ENCODE measurements at places on chromosomes 11 and 22.

DNA sequence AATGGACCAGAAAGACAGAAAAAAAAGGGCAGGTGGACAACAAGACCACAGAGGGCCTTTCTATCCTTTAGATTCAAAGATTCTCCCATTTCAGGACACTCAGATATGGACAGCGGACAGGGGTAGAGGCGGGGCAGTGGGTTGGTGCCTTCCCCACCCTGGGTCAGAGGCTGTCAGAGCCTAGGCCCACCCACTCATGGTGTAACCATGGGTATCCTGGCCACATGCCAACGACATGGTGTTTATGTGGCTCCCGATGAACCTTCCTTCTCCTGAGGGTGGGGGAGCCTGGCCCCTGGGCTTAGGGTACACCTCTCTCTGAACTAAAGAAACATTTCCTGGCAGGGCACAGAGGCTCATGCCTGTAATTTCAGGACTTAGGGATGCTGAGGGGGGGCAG is 14.3 kb upstream of the P2RY2 start:
- no peak for DNase-seq

GRCh38 chr11:80473562-80473961 is 1032.7 kb upstream of the TENM4 start:
- DNase-seq, result no peak

- DNase-seq, result no peak
Measured at GRCh38 chr11:14619603-14620531, 23.7 kb upstream of the PDE3B start.

DNA sequence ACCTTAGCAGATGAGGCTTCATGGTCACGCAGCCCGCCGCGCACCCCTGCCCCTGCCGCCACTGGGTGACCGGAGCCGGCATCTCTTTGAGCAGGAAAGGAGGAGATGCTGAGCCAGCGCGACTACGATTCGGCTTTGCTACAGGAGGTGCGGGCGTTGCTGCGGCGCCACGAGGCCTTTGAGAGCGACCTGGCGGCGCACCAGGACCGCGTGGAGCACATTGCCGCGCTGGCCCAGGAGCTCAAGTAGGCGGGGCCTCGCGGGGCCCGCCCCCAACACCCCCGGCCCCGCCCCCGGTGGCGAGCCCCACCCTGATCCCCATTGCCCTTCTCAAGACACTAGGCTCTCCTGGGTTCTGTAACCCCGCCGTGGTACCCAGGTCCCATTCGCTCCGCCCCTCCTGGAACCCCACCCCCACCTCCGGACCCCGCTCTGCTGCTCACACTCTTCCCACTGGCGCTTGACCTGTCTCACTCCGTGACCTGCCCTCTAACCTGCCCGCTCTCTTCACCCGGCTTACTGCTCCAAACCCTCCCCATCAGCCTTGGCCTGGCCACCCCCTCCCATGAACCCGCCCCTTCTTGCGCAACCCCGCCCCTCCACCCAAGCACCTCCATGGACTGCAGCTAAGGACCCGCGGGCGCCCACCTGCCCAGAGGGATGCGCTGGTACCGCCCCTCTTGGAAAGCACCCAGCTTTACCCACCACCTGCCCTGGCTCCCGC is 9.1 kb downstream of the CTSF start:
- no peak for DNase-seq

DNA sequence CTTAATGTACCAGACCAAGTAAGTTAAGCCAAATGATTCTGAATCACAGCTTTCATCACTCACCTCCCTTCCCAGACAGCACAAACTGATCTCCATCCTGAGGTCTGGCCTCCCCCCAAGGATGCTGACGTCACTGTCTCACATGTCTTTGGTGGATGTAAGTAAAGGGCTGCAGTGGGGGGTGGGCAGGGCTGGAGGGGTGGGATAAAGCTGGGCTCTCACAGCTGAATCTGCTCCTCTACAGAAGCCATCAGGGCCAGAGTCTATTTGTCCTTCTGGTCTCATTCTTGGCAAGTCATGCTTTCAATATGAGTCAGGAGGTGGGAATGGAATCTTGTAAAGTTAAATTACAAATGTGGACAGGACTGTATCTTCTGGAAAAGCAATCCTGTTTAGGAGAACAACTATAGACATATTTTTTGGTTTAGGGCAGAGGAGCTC is 32.7 kb downstream of the P4HA3 start:
- no peak for DNase-seq

DNA sequence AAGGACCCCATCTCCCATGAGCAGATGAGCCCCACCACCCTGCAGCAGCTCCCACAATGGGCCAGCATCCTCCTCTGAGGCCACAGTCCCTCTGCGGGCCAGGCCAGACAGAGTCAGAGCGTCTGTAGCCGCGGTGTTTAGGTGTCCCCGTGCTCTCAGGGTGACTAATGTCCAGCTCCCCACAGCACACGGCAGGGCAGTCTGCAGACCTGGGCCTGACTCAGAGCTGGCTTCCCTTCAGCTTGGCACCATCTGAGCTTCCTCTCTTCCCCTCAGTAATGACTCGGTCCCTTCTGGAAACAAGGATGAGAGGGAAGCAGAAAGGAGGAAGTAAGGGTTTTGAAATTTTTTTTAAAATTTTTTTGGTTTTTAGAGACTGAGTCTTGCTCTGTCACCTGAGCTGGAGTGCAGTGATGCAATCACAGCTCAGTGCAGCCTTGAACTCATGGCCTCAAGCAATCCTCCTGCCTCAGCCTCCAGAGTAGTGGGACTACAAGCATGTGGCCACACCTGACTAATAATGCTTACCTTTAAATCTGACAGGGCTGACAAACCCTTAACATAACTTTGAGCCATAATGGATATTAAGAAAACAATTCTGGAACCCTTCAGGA is 28.5 kb downstream of the LRRC74B start:
- DNase-seq, result no peak

- no peak for DNase-seq
Measured at GRCh38 chr22:17920992-17921650, 103.2 kb downstream of the MICAL3 start.

DNA sequence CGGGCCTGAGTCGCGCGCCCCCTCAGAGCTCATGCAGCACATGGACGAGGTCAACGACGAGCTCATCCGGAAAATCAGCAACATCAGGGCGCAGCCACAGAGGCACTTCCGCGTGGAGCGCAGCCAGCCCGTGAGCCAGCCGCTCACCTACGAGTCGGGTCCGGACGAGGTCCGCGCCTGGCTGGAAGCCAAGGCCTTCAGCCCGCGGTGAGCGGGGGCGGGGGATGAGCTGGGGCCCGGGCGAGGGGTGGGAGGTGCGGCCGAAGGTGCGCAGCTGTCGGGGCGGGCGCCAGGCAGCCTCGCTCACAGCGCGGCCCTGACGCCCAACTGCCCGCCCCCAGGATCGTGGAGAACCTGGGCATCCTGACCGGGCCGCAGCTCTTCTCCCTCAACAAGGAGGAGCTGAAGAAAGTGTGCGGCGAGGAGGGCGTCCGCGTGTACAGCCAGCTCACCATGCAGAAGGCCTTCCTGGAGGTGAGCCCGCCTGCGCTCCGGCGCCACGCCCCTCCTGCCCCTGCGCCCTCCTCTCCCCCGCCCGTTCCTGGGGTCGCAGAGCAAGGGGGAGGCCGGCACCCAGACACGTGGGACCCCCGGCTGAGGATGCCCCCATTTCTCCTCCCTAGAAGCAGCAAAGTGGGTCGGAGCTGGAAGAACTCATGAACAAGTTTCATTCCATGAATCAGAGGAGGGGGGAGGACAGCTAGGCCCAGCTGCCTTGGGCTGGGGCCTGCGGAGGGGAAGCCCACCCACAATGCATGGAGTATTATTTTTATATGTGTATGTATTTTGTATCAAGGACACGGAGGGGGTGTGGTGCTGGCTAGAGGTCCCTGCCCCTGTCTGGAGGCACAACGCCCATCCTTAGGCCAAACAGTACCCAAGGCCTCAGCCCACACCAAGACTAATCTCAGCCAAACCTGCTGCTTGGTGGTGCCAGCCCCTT is 20.5 kb downstream of the EPS8L2 start:
- peak; percentile 38 for DNase-seq

GRCh38 chr11:7143908-7144307 is 55.1 kb downstream of the RBMXL2 start:
- DNase-seq, result no peak

- no peak for DNase-seq
Measured at GRCh38 chr22:42154293-42155052, 23.9 kb upstream of the CYP2D6 start.

DNA sequence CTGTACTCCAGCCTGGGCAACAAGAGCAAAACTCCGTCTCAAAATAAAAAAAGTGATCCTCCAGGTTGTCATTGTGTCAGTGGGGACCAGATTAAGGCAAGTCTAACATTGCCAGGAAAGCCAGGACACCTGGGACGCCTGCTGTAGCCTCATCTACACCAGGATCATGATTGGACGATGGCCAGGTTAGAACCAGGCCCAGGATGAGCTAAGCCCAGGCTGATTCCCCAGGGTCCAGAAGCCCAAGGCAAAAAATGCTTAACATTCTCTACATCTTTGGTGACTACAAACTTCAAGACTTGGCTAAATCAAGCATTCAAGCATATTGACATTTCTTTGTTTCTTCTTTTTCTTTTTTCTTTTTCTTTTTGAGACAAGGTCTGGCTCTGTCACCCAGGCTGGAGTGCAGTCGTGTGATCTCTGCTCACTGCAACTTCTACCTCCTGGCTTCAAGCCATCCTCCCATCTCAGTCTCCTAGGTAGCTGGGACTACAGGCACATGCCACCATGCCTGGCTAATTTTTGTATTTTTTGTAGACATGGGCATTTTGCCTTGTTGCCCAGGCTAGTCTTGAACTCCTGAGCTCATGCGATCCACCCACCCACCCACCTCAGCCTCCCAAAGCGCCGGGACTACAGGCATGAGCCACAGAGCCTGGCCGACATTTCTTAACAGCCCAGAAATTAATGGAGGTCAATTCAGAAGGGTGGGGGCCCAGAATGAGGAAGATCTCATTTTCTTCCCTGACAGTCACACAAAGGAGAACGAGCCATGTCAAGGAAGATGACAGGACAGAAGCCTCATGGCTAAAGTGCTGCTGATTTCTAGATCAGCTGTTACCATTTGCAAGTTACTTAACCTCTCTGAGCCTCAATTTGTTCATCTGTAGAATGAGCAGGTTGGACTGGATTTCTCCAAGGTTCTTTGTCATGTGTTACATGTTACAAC is 12.5 kb upstream of the PTPRJ start:
- no peak for DNase-seq

GRCh38 chr11:107276077-107276476 is 181.5 kb downstream of the CWF19L2 start:
- no peak for DNase-seq

GRCh38 chr11:69700278-69701140 is 3.3 kb downstream of the FGF19 start:
- no peak for DNase-seq

GRCh38 chr11:123478352-123478987 is 48.4 kb downstream of the GRAMD1B start:
- DNase-seq, result peak; percentile 52

DNA sequence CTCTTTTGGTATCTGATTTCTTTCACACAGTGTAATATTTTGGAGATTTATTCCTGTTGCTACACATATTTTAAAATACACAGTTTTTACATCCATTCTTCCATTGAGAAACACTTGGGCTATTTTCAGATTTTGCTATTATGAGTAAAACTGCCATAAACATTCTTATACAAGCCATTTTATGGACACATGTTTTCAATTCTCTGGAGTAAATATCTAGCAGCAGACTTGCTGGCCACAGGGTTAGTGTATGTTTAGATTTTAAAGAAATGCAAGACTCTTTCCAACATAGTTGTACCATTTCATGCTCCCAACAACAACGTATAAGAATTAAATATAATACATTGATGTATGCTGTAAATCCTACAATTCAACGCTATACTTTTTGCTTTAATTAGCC is 360.8 kb upstream of the PITPNB start:
- DNase-seq, result no peak

- no peak for DNase-seq
Measured at GRCh38 chr11:103929170-103929903, 107.1 kb upstream of the DDI1 start.

DNA sequence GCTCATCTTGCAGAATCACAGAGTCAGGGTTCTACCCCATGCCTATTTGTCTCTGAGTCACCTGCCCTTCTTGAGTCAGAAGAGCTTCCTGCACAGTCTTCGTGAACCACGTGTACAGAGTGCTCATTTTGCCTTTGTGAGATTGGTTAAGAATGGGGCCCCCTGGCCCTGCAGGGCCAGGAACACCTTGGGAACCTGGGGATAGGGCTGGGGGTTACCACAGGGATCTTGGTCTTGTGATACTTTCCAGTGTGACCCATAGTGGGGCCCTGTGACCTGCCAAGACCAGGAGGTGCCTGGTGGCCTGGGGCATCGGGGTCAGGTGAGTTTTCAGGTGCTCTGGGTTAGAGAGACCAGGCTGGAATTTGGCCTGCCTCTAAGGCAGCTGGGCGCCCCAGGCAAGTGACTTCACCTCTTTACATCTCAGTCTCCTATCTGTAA is 9.4 kb downstream of the TMPRSS13 start:
- DNase-seq, result no peak

DNA sequence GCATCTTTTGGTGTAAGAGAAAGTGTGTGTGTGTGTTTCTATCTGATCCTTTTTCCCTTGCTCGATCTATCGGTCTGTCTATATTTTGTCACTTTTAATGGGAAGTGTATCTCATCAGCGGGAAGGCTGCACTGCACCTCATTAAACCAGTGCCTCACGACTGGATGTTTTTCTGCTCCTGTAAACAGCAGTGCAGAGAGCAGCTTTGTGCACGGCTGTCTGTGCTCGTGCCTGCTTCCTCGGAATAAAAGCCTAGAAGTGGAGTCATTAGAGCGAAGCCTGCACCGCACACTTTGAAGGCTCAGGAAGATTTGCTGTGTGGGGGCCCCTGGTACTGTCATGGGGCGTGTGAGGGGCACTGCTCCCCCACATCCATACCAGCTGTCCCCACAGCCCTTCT is 27.0 kb upstream of the PARVG start:
- DNase-seq, result no peak

DNA sequence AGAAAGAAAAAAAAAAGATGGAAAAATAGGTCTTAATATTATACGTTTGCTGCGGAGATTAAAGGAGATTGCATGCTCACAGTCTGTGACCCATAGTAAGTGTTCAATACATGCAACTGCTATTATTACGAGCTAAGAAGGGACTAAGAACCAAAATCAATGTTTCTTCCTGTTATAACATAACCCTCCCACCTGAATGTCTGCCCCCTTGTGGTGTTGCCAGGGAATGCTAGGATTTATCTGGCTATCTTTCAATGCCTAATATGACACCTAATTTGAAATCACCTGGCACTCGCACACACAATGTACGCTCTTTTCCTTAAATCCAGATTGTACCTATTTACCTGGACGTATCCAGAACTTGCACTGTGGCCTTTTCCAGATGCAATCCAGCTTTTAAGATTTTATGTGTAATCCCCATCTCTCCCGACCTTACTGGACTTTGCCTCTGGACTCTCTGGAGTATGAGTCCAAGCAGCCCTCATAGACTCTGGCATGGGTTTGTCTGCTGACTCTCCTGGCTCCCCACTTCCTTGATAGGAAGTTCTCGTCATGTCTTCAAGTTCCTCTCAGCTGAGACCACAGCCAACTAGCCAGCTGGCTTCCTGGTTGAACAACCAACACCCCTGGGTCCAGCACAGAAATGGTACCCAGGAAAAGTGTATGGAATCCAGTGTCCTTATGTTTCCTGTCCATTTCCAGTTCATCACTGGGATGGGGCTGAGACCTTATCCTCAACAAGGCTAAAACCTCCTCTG is 151.5 kb downstream of the CCDC34 start:
- no peak for DNase-seq

All from T-helper 2 cell (primary cell).